Amygdala (tissue), 56 donors: ENCODE measurements at places on chromosomes 4 and X.

- DNase-seq, result no peak
These were observed 294.4 kb downstream of the GPAT3 start for GRCh38 chr4:83830138-83830888.

- DNase-seq, result no peak
These were observed 233.3 kb upstream of the EDNRA start for GRCh38 chr4:147247579-147247978.

GRCh38 chrX:41121766-41122165 lies 36.5 kb downstream of the USP9X start:
- DNase-seq, result no peak

- no peak for DNase-seq
These were observed 89.1 kb upstream of the CBR4 start for GRCh38 chr4:169098969-169099690.

DNA sequence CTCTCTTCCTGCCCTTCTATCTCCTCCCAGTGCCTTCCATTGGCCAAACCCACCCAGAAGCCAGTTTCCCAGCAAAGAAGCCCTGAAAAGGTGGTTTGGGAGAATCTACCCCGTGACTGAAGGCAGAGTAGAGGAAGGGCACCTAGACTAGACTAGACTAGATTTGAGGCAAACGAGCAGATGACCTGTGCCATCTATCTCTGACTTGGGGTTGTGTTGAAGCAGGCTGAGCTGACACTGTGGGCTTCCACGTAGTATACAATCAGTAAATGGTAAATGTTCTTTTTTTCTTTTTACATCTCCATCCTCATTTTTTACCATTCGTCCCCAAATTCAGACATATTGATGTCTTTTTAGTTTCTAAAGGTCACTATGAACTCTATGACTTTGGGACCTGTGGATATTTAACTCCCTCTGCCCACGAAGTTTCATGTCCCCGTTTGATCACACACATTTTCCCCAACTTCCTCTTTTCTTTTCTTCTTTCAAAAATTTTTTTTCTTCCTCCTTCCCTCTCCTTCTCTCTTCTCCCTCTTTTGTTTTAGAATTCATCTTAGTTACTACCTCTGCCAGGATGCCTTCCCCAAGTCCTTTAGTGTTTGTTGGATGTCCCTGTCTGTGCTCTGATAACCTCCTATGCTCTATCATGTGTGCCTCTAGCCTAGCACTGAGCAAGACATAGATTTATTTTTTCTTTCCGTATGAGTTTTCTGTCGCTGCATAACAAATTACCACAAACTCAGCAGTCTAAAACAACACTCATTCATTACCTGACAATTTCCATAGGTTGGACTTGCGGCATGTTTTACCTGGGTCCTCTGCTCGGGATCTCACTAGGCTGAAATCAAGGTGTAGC lies 6.2 kb upstream of the AFF1 start:
- DNase-seq, result no peak

GRCh38 chrX:115093191-115093590 lies 75.8 kb upstream of the IL13RA2 start:
- DNase-seq, result no peak

DNA sequence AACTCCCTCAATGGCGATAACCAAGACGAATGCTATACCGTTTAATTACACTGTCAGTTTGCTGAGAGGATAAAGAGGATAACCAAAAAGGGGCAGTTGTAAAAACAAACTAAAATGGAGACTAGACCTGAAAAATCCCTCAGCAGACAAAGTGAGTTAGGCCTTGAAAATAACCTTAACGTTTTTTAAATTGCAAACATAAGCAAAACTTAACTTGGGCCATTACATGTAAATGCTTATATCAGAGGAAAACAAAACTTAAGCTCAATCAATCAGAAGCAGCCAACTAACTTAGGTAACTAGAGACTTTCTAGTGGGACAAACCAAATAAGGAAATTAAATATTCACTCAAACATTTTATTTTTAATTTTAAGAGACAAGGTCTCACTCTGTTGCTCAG lies 17.0 kb upstream of the TAPT1 start:
- DNase-seq, result no peak
